BE2C (cell line): ENCODE measurements at places on chromosomes 2 and 18.

DNA sequence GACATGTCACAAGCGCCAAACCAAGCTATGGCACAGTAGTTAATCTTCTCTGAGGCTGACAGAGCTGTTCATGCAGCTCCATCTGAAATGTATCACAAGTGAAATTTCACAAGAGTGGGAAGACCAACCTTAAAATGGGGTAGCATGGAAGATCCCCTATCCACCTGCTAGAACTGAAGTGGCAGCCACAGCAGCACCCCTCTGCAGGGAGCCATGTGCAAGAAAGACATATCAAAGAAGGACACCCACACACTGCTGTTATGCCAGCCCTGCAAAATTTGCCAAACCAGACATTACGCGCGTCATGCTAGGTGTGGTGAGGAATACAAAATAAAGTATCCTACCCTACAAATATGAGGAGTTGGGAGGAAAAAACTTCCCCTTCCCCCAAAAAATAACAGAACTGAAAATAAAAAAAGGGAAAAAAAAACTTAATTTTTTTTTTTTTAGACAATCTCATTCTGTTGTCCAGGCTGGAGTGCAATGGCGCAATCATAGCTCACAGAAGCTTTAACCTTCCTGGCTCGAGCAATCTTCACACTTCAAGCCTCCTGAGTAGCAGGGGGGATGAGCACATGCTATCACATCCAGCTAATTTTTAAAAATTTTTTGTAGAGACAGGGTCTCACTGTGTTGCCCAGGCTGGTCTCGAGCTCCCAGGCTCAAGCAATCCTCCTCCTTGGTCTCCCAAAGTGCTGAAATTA, 76.2 kb downstream of the STK39 start:
- no peak for DNase-seq

GRCh38 chr18:62850619-62851306, 135.4 kb downstream of the PHLPP1 start:
- no peak for DNase-seq

- DNase-seq, result no peak
Measured at GRCh38 chr2:45913539-45913938, 262.1 kb downstream of the PRKCE start.

DNA sequence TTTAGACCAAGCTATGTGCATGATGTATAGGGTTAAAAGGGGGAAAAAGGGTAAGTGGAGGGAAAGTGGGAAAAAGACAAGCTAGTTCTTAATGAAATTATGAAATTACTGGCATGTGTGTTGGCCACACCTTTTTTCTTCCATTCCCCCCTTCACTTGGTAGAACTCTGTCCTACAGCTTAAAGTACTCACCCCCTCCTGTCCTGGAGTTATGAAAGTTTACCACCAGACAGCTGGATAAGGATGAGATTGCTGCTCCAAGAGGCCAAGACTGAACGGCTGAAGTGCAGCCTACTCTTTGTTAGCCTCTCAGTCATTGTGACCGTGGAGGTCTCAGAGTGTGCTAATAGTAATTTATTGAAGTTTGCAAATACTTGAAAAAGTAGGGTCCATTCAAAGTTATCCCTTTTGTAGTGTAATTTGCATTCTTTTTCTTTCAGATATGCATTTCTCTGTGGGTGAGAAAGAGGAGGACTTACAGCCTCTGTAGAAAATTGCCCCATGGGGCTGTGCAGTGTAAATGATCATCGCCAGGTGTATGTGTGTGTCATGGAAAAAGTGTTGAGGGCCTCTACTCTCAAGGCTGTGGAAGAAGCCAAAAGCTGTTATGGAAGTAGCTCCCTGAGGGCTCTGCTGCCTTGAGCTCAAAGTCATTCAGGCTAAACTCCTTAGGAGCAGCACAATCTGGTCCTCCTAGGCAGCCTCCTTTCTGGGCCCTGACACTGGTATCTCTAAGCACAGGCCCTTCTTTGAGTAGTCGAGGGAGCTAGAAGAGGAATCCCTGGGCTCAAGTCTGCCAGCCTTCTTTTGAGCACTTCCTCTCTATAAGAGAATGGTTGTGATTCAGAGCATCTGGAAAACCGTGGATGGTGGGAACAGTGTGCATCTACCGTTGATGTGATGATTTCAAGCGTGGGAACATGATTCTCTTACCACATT, 46.2 kb downstream of the LHCGR start:
- no peak for DNase-seq

DNA sequence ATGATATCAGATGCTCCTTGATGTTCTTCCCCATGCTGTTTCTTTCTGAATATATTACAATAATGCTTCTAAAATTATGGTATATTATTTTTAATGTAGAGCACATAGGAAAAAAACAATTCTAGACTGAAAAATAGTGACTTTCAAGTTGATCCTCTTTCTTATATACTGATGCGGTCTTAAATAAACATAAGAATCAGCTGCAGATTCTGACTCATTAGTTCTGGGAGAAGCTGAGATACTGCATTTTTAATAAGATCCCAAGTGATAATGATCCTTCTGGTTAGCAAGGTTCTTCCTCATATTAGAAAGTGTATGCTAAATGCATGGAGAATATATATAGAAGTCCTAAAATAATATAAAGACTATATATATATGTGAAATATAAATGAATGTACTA, 124.9 kb downstream of the XIRP2 start:
- no peak for DNase-seq

- no peak for DNase-seq
Measured at GRCh38 chr2:229124136-229124535, 147.0 kb downstream of the PID1 start.

GRCh38 chr18:45441110-45441847, 174.0 kb upstream of the SLC14A2 start:
- DNase-seq, result no peak
